ENCODE measurements at places on chromosomes 7 and 10.

GRCh38 chr7:55280031-55280454 lies 85.1 kb upstream of the LANCL2 start:
- peak; percentile 81 for DNase-seq

DNA sequence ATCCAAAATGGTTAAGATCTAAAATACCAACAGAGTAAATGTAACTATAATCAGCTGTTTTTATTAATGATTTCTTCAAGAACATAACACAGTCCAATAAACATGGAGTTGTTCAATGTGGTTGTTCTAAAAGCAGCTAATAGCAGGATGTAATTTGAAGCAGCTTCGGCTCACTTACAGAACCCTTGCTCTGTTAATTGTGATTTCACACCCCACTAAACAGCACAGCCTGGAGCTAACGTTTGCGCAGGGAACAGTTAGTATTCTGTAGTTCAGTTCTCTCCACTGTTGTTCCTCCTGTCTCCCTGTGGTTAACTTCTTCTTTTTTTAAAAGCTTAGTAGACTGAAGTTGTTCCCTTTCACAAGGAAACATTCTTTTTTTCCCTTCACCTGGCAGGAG lies 104.0 kb downstream of the GRM3 start:
- no peak for DNase-seq

- no peak for DNase-seq
Measured at GRCh38 chr10:86295351-86295750, 71.2 kb downstream of the GRID1 start.

- peak; percentile 19 for DNase-seq
Measured at GRCh38 chr10:52004342-52004949, 305.1 kb upstream of the CSTF2T start.

GRCh38 chr7:6307762-6308161 lies 35.3 kb upstream of the CYTH3 start:
- no peak for DNase-seq

- DNase-seq: no peak
Measured at GRCh38 chr7:19508821-19509220, 200.0 kb downstream of the POLR1F start.

GRCh38 chr10:86655596-86655995 lies 1.2 kb downstream of the OPN4 start:
- no peak for DNase-seq

DNA sequence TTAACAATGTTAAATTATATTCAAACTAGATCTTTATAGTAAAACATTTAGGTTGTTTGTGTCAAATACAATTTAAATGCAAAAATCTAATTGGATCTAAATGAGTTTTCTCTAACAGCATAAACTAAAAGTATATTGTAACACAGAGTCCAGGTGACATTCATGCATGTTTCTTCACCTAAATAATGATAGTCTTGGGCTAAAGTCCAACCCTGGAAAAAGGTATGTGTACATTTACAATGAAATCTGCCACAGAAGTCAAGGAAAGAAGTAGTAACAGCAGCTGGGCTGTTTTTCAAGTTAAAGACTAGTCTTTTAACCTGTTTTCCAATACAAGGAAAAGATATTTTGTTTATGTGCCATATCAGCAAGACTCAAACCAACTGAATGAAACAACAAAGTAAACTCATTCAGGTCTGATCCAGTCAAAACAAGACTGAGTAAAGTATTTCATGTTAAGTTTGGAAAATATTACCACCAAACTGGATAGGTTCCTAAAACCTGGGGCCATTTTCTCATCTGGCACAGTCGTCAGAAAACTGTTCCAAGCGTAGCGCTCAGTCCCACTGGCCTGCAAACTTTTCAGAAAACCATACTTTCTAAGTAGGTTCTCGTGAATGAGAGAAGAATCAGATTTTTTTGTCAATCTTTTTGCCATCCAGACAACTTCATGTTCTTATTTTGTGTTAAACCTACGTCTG lies 349.2 kb downstream of the HGF start:
- no peak for DNase-seq

- DNase-seq: no peak
Measured at GRCh38 chr10:44854693-44855350, 56.3 kb upstream of the TMEM72 start.

GRCh38 chr10:91771907-91772306 lies 26.3 kb upstream of the TNKS2 start:
- DNase-seq: no peak

- no peak for DNase-seq
Measured at GRCh38 chr10:80411267-80411668, 2.9 kb downstream of the PRXL2A start.

- no peak for DNase-seq
Measured at GRCh38 chr7:46363688-46364087, 442.6 kb upstream of the IGFBP3 start.

DNA sequence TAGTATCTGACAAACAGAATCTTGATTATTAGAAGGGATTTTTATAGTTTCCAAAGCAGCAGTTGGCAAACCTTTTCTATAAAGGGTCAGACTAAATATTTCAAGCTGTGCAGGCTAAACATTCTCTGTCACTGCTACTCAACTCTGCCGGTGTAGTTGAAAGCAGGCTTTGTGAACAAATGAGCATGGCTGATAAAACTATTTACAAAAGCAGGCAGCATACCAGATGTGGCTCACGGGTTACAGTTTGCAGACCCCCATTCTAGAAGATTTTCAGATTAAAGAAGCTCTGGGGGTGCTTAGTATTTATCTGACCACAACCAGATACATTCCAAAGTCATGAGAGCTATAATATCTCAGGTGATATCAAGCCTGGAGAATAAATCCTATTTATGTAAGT lies 1017.5 kb downstream of the SORCS1 start:
- DNase-seq: no peak

GRCh38 chr7:55132550-55132889 lies 113.7 kb downstream of the EGFR start:
- DNase-seq: no peak

GRCh38 chr10:77555591-77556212 lies 81.9 kb downstream of the KCNMA1 start:
- no peak for DNase-seq

DNA sequence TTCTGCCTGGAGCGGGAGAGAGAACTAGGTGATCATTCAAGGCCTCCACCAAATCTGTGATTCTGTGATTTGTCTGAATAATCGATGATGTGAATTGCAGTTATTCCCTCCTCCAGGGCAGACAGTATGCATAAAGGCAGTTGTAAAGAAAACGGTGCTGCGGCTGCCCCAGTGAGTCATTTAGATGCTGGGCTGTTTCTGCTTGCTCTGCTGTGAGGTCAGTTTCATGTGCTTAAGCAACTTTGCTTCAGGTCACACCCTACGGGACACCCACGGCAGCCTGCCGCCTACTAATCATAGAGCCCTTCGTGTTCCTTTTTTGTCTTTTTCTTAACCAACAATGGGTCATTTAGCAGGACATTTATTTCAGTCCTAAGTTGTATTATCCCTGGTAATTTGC lies 158.1 kb upstream of the PITRM1 start:
- no peak for DNase-seq

DNA sequence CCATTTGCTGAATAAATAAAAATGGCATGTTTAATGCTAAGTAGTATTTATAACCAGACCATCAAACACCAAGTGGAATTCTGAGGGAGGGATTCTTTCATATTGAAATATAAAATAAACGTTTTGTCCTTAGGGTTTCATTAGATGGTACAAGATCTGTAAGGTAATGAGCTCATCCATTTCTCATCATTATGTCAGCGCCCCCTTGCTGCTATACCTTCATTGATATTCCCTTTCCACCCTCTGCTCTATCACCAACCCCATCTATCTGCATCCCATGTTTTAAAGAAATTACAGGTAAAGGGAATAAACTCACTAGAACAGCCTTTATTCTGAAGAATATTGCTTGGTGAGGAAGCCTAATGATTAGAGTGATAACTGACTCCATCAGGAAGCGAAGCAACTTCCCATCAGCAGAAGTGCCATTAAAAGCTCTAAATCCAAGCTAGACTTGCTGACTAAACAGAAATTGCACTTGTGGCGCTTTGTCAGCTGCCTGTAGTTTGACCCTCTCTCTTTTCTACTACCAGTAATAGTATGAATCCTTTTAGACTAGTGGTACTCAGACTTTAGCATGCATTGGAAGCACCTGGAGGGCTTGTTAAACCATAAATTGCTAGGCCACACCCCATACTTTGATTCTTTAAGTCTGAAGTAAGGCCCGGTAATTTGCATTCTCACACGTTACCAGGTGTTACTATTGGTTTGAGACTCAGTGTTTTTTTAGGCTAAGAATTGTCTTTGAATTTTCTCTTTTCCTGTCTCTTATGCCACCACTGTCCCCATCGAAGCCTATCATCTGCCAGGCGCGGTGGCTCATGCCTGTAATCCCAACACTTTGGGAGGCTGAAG lies 27.5 kb downstream of the ADD3 start:
- no peak for DNase-seq

GRCh38 chr10:50467209-50467608 lies 156.5 kb downstream of the SGMS1 start:
- no peak for DNase-seq

DNA sequence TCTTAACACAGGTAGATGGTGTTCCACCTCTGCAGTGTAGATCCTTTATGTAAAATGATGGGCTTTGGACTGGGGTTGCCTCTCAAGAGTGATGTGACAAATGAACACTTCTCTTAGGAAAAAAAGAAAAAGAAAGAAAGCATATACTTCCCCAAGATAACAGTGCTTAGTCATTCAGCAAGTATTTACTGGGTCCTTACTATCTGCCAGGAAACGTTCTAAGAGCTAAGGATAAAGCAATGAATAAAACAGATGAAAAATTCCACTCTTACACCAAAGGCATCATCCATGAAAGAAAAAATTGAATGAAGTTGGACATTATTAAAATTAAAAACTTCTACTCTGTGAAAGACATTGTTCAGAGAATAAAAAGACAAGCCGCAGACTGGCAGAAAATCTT lies 177.3 kb downstream of the C7orf25 start:
- no peak for DNase-seq

DNA sequence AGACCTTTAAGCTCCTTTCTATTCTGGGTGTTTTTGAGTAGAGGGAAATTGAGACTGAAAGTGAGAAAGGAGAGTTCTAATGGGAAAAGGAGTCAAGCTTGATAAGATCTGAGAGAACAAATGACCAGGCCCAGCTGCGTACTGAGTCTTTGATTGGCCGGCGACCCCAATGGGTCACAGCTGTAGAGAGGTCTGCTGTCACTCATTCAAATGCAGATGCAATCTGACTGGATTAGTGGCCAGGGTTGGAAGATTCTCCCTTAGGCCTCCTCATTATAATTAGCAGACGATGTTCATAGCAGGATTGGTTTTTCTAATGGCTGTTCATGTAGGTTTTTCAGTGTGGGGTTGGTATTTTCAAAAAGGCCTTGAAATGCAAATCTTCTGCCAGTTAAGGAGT lies 127.2 kb upstream of the SLC25A13 start:
- no peak for DNase-seq

DNA sequence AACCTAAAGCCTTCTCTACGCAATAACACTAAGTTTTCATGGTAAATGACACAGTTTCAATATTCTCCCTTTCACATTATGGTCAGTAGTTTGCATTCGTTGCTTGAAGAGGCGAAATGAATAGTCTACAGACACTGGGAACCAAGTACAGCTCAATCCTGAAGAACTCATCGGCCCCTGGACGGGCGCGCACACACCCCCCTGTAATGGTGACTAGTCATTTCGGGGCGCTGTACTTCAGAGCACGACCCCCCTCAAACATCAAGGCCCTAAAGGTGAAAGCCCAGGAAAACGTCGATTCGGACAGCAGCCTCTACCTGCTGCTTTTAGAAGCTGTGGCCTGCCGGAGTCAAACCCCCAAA lies 1.0 kb downstream of the NT5C2 start:
- DNase-seq: no peak

DNA sequence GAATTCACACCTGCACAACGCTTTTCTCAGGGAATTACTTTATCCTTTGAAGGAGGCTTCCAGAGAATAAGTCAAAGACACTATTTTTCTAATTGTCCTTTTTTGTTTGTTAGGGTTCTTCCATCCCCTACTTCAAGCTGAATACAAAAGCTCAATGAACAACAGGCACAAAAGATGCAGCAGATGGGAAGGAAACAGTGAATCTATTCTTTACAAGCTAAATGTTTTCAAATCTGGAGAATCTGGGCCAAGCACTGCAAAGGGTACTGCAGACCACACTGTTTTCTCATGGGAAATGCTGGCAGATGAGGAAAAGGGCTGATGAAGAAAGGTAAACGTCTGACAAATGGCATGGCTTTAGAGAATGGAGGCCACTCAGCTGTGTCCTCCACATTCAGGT lies 18.5 kb downstream of the LIPA start:
- DNase-seq: no peak

DNA sequence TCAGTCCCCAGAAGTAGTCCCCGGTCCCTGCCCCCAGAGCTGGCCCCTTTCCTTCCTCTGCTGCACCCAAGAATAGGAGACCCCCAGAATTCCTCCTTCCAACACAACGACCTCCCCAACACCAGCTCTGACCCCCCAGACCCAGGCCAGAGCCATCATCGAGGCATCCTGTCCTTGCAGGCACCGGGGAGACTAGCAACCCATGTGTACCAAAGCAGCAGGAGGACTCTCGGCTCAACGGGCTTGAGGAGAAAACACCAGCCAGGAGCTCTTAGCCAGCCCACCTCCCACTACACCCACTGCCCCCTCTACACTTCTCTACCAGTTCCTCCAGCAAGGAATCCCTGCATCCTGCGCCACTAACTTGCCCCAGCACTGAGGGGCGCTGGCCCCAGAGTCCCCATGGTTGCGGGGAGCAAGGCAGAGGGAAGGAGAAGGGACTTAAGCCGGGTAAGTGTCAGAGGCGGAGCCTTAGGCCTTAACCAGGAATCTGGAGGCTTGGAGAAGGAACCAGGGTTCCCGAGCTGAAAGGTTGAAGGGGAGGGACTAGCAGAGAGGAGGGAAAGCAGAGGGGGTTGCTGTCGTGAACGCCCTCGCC lies 3.9 kb downstream of the GRID1 start:
- DNase-seq: no peak

DNA sequence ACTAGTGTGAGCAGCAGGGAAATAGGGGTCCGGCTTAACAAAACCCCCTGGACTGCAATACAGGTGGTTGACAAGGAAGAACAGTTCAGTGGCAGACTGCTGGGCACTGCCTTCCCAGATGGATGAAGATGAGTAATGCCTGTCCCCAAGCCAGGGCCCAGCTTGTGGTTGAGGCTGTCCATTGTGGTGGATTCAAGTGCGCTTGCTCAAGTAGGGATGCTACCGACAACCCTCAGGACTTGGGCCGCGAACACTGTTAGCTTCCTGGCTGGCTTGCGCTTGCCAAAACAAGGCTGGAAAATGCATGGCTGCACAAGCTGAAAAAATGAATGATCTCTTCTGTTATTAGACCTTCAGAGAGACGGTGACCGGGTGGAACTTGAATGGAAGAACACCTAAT lies 116.1 kb upstream of the ACBD5 start:
- no peak for DNase-seq

- DNase-seq: no peak
Measured at GRCh38 chr10:19918794-19919193, 102.6 kb downstream of the PLXDC2 start.

Data from NCI-H524 (cell line).